ENCODE measurements at places on chromosomes 16 and 17.

DNA sequence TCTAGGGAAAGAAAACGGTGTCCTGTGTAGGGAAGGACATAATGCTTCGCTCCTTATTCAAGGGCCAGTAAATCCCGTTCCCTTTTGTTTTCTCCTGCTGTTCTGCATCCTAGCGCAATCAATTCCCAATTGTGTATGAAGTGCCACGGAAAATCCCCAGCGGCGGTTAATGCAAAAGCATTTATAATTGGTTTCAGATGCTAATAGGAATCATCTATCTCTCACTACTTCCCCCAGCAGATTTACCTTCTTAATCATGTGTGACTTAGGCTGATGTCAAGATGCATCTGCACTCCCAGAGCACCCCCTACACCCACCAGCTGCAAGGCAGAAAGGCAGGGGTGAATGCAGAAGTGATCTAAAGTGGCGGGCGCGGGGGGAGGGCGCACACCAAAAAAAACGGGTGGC, 32.7 kb upstream of the SSTR2 start:
- no peak for DNase-seq

- DNase-seq = no peak
Measured at GRCh38 chr16:10067406-10067805, 114.8 kb downstream of the GRIN2A start.

DNA sequence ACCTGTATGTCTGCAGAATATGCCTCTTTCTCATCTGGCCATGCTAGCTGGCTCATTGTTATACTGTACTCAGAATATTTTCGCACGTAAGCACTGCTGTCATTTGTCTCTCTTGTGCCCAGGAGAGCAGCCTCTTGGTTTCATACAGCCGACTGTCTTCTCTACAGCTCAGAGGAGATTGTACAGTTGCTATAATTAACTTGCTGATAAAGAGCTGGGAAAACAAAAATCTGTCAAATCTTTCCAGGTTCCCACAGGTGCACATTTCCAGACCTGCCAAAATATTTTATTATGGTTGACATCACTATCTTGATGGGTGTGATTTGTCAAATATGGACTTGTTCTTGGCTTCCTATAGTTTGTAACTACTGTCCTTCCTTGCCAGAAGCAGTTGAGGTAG, 122.7 kb downstream of the FTO start:
- no peak for DNase-seq

GRCh38 chr16:57938936-57939871, 31.7 kb downstream of the CNGB1 start:
- no peak for DNase-seq

GRCh38 chr17:81245024-81245664, 6.0 kb downstream of the NDUFAF8 start:
- DNase-seq = no peak

DNA sequence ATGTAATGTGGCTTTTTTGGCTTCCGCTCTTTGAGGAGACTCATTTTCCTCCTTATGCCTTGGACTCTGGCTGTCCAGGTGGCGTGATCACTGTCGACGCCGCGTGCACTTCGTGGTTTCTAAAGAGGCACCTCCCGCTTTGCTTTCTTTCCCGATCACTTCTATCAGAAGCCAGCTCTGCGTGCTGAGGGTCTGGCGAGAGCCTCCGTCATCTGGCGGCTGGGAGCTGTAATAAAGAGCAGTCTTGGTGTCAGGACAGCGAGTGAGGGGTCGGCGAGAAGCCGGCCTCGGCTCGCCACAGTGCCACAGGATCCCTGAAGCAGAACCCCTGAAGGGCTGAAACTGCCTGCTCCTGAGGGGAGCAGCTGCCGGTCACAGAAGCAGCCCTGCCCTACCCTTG, 7.4 kb downstream of the ZNF750 start:
- DNase-seq = no peak

GRCh38 chr17:72725433-72726068, 366.9 kb downstream of the SLC39A11 start:
- DNase-seq = no peak

GRCh38 chr17:8320990-8321389, 10.9 kb downstream of the ARHGEF15 start:
- no peak for DNase-seq

DNA sequence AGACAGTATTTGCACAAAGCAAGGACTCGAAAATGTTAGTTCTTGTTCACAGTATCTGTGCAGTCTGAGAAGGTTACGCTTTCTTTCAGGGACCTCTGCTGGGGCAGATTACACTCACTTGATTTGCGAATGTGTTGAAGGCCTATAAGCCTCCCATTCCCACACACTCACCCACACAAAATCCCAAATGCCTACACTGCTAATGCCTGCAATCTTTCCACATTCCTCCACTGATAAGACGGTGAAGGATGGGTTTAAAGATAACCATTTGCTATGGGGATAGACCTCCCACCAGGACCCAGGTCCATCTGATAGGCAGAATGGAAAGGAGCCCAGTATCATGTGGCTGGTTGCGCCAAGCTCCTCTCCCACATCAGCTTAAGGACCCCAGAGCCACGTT, 394.9 kb upstream of the SALL1 start:
- DNase-seq = no peak

DNA sequence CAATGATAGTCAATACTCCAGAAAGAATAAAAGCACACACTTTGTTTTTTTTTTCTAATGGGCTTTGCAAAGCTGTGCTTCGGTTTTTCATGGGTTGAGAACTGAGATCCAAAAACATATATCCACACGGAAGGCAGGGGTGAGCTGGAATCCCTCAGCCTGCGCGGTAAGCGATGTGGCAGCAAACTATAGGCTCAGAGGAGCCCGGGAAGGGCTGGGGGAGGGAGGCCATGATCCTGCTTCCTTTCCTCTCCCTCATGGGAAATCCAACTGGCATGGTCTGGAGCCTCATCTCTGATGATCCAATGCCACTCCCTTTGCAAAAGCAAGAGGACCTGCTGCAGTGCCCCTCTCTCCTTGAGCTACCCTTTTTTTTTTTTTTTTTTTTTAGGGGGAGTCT, 8.2 kb downstream of the RBFOX3 start:
- no peak for DNase-seq

DNA sequence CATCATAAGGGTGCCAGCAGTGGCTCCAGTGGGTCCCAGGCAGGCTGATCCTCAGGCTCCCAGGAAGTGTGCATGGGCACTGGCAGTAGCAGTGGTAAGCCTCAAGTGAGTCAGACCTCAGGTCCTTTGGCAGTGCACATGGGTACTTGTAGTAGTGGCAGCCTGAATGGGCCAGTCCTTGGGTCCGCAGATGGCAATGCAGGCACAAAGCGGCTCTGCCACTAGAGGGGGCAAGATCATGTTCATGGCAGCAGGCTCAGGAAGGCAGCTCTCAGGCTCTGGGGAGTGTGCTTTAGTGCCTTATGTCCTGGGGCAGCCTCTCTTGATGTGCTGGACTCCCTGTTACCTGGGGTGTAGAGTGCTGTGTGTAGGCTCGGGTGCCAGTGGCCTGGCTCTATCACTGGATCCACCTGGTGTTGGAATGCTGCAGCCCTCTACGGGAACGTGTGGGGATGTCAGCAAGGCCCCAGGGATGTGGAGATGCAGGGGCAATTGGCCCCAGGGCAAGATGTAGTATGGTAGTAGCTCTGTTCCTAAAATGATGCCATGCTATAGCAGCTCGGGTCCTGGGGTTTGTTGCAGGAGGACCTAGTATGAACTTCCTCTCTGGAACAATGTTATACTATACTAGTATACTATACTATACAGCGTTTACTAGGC, 11.0 kb downstream of the ACSM3 start:
- DNase-seq = peak; percentile 26

- DNase-seq = no peak
Measured at GRCh38 chr17:47955497-47956461, 1.9 kb downstream of the PRR15L start.

DNA sequence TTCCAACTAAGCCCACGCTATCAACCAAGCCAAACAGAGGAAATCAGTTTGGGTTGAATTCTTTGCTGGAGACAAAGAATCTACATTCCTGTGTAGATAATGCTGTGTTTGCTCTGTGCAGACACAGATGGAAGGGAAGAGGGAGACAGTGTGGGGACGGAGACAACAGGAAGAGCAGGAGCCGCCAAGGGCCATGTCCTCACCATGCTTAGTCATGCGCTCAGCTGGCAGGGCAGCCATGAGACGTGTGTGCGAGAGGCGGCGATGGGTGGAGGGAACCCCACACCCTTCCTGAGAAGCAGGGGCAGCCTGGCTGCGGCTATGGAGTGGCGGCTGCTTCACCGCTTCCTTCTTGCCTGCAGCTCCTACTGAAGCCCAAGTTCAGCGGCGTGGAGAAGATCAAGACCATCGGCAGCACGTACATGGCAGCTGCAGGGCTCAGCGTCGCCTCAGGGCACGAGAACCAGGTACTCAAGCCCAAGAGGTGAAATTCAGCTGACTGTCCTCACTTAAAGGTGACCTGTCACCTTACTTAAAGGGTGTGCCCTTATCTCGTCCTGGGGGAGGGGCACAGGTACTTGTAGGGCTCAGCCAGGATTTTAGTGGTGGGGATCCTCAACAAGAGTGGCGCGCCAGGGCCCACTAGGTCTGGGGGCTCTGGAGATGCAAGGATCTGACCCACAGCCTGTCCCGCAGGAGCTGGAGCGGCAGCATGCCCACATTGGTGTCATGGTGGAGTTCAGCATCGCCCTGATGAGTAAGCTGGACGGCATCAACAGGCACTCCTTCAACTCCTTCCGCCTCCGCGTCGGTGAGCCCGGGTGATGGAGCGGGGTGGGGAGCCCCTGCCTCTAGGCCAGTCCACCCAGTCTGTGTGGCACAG, 47.5 kb downstream of the ADCY7 start:
- DNase-seq = peak; percentile 10

GRCh38 chr16:27847030-27847550, 216.4 kb downstream of the GSG1L start:
- no peak for DNase-seq

- no peak for DNase-seq
Measured at GRCh38 chr16:7017006-7017662, 315.5 kb upstream of the RBFOX1 start.
